ENCODE measurements at places on chromosomes 3 and 15.

- no peak for DNase-seq
Observed at GRCh38 chr15:22978691-22979237, 1.4 kb downstream of the CYFIP1 start.

DNA sequence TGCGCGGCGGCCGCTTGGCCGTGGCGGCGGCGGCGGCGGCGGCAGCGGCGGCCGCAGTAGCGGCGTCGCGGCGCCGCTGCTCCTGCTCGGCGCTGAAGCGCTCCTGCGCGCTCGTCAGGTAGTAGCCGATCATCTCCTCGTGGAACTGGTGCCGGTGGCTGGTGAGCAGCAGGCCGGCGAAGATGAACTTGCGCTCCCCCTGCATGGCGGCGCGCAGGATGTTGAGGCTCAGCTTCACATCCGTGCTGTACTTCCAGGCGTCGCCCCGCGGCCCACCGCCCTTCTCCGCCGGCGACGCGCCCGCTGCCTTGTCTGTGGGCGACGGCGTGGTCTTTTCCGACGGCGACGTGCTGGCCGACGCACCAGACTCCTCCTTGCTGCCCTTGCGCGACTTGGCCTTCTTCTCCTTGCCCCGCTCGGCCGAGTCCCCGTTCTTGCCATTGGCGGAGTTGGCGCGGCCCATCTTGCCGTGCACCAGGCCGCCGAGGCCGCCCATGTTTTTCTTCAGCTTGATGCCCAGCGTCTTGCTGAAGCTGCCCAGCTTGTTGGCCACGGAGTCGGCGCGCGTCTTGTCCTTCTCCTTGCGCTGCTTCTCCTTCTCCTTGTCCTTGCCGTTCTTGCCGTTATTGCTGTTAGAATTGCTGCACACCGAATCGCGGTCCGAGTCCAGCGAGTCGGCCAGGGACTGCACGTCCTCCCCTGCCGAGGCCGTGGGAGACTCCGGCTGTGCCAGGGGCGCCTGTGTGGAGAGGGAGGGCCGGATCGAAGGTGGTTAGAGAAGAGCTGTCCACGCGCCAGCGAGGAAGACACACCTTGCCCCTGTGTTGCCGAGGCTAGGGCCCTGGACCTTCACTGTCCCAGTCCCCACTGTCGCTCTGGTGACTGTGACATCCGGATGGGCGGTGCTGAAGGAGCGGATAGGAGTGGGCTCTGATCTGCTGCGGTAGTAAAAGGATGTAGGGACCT lies 157.6 kb downstream of the KLF13 start:
- DNase-seq, result no peak

GRCh38 chr3:65928110-65928509 lies 110.6 kb downstream of the MAGI1 start:
- no peak for DNase-seq

- DNase-seq, result no peak
Observed at GRCh38 chr3:117266806-117267205, 557.2 kb downstream of the TUSC7 start.

DNA sequence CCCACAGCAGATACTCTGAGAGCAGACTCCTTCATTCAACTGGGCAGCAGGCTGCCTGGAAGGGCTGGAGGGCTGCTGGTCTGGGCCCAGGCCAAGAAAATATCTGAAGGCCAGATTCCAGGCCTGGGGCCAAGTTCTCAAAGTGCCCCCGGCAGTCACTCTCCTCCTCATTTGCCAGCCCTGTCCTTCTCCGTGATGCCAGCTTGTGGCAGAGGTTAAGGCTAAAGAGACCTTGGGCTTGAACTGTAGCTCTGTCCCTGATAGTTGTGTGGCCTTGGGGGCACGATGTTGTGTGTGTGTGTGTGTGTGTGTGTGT lies 39.0 kb downstream of the FAM3D start:
- no peak for DNase-seq

DNA sequence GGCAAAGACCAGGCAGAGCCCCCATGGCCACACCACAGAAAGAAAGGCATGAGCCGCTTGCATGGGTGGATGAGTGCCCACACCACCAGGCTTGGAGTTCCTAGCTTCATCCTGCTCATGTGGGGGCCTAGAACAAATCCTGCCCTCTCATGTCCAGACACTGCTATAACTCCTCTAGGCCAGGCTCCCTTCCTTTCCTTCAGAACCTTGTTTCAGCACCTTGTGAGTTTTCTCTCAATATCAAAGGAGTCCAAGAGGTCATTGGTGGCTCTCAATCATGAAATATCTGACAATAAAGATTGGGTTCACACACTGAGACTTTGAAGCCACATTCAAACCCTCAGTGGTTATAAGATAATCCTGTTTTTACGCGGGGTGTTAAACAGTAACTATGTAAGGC lies 12.7 kb downstream of the SLC6A20 start:
- no peak for DNase-seq

GRCh38 chr3:157409516-157409915 lies 27.1 kb upstream of the PTX3 start:
- DNase-seq, result no peak

GRCh38 chr3:124999317-124999716 lies 56.5 kb downstream of the HEG1 start:
- DNase-seq, result no peak

DNA sequence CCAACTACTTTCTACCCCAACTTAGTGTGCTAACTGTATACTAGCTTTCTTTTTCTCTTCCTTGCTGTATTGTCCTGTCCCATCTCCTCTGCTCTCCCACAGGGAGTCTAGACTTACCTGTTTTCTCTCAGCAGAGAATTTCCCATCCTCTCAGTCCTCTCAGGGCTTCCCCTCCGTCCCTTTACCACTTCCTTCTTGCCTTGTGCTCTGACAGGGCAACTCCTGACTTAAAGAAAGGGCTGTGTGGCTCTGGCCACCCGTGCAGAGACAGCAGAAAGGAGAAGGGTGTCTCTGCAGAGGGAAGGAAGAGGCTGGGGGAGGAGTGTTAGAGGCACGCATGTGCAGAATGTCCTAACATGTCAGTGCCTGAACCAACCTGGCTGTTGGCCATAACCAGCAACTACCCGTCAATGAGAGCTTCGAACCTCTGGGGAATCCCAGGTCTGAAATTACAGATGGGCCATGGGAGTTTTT lies at the start of gene GCSAM:
Gene GCSAM, minus strand, starts transcription at position 274 of the 474 bp plus-strand sequence. Its CDS starts 128 bp downstream, at position 146.
- no peak for DNase-seq

DNA sequence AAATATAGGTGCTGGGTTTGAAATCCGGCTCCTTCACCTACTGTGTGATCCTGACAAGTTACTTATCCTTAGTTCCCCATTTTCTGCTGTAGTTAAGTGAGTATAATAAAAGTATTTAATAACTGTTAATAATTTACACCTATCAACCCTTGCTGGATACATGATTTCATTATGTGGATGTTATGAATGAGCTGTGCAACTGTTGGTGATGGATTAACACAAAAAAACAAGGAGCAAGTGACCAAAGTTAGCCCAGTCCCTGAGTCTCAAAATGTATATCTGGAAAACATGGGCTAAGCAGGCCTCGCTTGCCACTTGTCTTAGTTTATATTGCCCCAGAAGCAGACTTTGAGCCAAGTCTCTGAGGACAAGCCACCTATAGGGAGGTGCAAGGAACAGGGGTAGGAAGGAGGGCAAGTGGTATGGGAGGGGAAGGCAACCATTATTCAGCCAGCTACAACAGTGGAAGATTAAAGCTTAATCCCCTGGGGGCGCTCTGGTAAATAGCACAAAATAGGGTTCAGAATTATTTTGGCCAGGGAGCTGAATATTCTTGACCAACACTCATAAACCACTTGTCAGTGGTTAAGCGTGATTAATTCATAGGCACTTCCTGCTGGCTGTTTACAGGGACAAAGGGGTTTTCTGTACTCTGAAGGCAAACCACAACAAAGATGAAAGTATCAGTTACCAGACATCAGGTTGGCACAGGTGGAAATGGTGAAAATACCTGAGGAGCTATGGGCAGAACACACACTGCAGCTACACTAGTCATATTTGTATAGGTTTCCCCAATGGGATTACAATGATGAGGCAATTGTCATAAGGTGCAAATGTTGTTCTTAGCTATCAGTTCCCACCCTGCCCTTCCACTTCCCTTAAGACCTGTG lies 76.2 kb downstream of the TRIM42 start:
- no peak for DNase-seq

DNA sequence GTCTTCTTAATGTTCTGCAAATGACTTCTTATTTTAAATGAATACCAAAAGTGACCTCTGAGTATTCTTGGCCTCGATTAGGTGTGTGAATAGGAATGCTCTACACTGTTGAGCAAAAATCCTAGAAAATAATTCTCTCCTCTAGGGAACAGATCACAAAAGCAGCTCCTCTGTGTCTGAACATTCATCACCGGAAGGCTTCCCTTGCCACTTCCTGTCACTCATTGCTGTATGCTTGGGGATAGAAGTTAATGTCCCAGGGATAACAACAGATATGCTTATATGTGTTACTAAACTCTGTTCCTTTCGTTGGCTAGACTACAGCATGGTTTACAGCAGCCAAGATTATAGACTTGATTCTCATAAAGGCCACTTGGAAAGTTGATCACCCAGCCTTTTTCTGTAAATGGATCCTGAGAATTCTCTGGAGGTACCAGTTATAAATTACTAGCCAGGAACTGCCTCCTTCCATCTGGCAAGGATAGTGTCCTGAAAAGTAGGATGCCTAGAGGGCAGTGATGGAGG lies 16.0 kb upstream of the PTX3 start:
- no peak for DNase-seq

DNA sequence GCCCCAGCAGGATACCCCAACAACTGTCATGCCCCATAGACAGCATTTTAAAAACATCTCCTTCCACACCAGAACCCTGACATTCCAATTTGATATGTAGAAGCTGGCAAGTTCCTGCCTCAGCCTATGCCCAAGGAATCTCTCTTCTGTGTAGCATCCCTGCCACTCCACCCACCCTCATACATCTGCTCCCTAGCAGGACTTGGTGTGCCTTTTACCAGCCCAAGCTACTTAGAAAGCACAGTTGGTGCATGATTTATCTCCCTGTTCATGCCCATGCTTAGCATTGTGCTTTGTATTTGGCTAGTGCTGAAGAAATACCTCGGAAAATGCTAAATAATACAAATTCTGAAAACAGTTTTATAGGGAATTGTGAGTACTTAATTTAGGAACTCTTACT lies 236.9 kb upstream of the HES1 start:
- DNase-seq, result no peak

- no peak for DNase-seq
Observed at GRCh38 chr3:111285184-111285538, 213.5 kb downstream of the NECTIN3 start.

GRCh38 chr15:41655716-41656115 lies 4.5 kb upstream of the MGA start:
- no peak for DNase-seq

DNA sequence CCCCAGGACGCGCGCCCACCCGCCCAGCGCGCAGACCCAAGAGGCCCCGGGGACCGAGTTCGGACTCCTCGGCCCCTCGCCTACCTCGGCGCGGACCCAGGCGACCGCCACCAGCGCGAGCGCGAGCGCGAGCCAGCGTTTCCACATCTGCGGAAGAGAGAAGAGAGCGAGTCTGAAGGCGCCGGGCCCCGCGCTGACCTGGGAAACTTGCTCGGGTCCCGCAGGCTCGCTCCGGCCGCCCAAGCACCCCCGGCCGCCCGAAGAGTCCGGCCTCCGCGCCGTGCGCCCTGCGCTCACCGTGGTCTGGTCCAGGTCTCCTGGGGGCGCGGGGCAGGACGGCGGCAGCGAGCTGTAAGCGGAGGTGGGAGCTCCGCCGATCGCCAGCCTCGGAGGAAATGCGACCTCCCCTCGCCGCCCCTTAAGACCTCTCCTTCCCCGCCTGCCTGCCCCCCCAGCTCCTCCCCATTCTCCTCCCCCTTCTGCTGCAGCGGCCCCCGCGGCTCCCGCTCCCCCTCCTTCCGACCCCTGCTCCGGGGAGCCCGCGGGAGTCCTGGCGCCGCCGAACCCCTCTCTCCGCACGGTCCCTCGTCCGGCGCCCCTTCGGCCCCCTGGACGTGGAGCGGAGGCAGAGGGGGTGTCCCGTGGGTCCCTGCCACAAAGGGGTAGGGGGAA lies at the start of gene FSTL1:
Gene FSTL1, minus strand, starts transcription at position 393 of the 672 bp plus-strand sequence. Its CDS starts 246 bp downstream, at position 147.
- no peak for DNase-seq

DNA sequence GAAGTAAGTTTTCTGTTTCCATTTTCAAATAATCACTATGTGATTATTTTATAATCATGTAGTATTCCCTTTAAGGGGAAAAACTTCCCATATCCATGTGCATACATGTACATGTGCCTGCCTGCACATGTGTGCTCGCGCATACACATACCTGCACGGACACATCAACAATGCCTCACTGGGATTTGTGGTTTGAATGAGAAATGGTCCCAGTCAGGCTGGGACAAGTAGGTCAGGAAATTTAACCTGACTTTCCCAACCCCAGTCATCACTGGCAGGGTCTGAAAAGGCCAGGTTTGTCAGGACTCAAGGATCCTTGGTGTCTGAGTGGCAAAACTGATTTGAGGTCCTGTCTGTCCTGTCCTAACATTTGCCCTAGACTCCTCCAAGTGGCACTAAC lies 109.3 kb upstream of the MRPS22 start:
- DNase-seq, result no peak

DNA sequence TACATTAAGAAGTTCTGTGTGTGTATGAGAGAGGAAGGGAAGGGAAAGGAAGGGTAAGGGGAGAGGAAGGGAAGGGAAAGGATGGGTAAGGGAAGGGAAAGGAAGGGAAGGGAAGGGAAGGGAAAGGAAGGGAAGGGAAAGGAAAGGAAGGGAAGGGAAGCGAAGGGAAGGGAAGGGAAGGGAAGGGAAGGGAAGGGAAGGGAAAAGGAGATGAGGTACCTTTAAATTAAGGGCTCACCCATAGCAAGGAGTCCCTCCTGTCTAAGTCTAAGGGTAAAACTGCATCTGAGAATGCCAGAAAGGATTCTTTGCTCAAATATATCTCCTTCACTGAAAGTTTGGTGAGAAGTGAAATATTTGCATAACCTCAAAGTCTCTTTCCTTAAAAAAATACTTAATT lies 572.1 kb upstream of the ADAMTS9 start:
- DNase-seq, result no peak

GRCh38 chr3:31661286-31661685 lies 128.6 kb downstream of the STT3B start:
- DNase-seq, result no peak

DNA sequence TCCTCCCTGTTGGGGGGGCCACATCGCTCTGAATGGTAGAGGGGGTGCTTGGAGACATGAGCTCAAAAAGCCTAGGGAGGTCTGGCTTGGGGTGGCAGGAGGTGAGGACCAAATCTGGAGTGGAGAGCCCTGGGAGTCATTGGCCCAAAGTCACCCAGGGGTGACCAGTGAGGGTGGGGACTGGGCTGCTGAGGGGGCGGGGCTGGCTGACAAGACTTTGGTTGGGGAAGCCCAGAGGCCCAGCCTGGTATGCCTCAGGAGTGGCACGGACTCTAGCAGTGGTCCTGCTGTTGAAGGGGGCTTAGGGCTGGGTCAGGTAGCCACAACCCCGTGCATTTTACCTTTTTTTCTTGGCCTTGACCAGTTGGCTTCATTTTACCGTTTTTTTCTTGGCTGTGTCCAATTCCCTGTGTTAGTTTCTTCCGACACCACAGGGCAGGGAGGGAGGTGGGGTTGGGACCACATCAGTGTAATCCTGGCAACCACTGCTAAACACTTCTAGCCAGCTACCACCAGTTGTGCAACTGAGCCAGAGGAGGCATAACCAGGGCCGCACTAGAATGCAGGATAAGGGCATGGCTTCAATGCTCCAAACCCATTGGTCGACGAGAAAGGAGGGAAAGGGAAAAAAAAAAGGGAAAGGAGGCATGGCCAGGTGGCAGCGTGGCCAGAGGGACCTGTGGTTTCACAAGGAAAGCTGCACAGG lies 105.3 kb upstream of the C2CD4B start:
- DNase-seq, result no peak
